ENCODE measurements at places on chromosomes 4 and X.

DNA sequence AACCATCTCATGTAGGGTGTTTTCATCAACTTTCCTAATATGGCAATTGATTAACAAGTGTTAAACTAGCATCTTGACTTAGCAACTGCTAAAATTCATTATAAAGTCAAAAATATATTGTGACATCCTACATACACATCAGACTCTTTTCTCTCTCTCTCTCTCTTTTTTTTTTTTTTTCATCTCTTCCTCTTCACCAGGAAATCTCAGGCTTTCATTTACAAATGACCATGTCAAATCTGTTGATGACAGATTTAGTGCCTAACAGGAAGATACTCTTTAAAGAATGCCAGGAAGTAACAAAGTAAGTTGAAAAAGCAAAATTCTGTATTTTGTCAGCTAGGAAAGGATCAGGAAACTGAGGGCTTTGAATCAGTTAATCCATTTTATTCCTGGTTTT, 365.5 kb downstream of the PCDH7 start:
- no peak for DNase-seq

DNA sequence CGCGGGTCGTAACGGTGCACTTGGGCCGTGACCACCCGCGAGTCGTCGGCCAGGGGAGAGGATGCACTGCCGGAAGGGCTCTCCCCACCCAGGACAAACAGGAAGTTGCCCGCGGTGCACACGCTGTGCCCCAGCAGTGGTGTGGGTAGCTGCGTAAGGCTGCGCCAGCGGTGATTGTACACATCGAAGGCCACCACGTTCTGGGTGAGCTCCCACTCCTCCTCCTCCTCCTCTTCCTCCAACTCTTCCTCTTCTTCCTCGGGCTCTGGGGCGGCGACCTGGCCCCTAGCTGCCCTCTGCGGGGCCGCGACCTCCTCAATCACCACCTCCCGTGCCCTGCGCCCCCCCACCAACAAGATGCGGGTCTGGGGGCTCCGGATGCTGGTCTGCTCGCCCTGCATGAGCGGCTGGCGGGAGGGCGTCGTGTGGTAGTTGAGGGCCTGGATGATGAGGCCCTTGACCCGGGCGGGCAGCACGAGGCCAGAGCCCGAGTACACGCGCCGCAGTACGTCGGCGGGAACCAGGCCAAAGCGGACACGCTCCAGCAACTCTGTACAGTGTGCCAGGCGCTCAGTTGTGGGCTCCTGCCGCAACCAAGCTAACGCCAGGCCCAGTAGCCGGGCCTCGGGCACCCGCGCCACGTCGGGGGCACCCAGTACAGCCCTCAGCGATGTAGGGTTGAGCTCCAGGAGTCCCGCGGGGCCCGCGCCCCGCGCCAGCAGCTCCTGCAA, 1.4 kb downstream of the KLHL34 start:
- no peak for DNase-seq

- DNase-seq = no peak
These were observed 1.2 kb downstream of the USP46 start for GRCh38 chr4:52657618-52658501.

GRCh38 chrX:13203271-13203670, 116.6 kb downstream of the ATXN3L start:
- no peak for DNase-seq

DNA sequence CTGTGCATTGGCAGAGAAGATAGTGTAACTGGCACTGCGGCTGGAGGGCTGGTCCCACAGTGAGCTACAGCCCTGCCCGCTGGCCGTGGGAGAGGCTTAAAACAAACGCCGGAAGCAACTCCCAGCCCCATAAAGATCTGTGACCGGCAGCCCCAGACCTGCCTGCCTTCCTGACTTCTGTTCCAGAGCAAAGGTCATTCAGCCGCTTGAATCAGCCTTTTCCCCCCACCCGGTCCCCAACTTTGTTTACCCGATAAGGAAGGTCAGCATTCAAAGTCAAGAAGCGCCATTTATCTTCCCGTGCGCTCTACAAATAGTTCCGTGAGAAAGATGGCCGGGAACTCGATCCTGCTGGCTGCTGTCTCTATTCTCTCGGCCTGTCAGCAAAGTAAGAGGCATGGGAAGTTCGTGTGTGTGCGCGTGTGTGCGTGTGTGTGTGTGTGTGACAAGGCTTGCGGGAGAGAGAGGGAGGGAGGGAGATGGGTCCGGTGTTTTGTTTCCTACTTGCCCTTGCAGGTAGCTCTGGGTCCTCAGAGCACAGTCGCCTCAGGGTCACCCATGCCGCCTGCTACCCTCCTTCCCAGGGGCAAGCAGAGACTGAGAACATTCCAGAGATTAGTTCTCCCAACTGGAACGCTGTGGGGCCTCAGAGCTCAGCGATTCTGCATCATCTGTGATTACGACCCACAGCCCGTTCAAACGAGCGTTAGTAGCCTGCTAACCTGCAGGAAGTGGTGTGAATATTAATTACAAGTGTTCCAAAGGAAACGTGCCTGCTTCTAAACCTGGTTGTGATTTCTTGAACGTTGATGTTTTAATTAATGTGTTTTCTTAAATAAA, at the start of gene MGST2:
MGST2 (plus strand) TSS at position 130 of the 840 bp plus-strand sequence; CDS start at position 331, 201 bp downstream.
- DNase-seq = no peak

DNA sequence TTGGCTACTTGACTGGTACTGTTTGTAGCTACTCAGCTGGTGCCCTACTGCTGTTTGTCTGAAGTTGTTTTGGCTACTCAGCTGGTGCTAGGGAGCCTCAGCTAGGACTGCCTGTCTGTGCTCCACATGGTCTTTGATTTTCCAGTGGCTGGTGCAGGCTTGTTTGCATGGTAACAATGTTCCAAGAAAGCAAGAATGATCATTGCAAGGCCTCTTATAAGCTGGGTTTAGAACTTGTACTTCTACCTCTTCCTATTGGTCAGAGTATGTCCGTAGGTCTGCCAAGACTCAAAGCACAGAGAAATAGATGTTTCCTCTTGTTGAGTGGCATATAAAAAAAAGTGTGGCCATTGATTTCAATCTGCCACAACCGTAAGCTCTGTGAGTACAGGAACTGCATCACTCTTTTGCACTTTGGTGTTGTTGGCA, 17.6 kb downstream of the NFKB1 start:
- DNase-seq = no peak

DNA sequence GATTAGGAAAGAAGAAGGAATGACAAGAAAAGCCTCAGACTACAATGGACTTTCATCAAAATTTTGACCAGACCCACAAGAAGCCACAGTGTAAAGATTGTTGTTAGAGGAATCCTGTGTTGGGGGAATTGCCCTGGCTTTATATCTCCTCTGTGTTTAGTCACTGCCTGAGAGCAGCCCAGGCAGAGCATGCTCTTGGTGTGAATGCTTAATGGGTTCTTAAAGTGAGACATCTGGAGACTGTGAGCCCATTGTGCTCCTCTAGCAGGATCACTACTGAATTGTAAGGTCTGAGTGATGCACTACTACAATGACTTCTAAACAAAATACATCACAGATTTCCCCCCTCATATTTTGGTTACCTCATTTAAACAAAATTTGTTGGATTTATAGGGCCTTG, 1860.5 kb upstream of the ADGRL3 start:
- DNase-seq = no peak

DNA sequence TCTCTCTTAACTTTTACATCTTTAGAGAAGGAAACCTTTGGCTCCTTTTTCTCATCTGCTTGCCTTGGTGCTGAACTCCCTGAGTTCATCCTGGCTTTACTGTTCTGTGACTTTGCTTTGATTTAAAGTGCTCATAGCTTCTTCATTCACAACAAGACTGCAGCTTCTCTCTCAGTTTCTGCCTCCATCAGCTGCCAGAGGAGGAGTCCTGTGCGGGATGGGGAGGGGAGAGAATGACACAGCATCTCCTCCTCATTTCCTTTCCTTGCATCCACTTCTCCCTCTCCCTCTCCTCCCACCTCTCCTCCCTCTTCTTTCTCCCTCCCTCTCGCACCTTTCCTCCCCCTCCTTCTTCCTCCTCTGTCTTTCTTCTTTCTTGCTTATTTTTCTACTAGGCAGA, 42.0 kb downstream of the CBLL2 start:
- no peak for DNase-seq

DNA sequence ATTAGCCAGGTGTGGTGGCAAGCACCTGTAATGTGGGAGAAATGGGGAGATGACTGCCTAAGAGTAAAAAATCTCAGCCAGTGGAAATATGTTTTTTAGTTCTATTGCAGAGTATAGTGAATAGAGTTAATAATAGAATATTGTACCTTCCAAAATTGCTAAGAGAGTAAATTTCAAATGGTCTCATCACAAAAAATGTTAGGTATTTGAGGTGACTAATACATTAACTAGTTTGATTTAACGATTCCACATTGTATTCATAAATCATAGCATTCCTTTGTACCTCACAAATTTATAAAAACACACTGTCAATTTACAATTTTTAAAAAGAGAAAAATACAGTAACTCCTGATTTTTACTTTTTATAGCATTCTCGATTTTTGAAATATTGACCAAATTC, 681.5 kb upstream of the EPHA5 start:
- DNase-seq = no peak

- DNase-seq = no peak
These were observed 26.1 kb downstream of the PALLD start for GRCh38 chr4:168522829-168523489.

DNA sequence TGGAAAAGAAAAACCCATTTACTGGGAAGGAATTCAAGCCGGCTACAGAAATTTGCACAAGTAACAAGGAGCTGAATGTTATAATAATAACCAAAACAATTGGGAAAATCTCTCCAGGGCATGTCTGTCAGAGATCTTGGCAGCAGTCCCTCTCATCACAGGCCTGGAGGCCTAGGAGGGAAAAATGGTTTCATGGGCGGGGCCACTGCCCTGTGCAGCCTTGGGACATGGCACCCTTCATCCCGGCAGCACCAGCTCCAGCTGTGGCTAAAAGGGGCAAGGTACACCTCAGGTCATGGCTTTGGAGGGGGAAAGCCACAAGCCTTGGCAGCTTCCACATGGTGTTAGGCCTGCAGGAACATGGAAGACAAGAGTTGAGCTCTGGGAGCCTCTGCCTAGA, 513.1 kb upstream of the CNKSR2 start:
- no peak for DNase-seq

DNA sequence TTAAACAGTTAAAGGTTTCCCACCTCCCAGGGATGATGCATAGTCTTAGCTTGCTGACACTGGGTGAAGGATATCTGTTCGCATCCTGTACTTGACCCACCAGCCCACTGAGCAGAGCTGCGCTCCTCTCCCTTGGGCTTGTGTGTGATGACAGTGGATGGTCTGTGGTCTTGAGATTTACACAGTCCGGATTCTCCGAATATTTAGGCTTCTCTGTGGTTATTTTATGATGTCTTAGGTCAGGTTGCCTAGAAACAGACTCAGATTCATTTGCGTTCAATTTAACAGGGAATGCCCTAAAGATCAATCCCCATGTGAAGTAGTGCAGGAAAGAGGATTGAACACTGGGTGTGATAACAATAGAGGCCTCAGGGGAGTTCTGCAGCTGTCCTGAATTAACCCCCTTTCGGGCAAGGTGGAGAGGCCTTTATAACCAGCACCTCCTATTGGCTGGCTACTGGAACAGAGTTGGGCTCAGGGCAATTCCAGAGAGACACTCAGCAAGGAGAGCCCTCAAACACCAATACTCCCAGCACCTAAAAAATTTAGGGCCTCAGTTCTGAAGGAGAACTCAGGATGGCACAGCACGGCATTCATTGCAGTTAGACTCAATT, 653.2 kb upstream of the GALNT7 start:
- DNase-seq = no peak

- peak; percentile 18 for DNase-seq
These were observed 772 bp upstream of the FBXW7 start for GRCh38 chr4:152536545-152537182.

DNA sequence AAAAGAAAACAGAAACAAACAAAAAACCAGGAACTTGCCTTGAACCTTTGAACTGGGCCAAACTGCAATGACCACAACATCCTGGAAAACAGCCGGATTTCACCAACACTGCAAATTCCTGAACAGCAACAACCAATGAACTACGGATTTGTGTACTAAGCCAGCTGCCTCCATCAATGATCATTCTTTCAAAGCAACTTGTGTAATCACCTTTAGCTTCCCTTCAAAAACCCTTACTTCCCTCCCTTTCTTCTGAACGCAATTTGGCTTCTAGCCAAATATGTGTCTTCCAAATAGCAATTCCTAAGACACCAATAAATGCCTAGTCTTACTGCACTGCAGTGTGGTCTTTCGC, 98.5 kb upstream of the FAM47C start:
- DNase-seq = no peak

Measured in stimulated activated CD4-positive, alpha-beta T cell treated with anti-CD3 and anti-CD28 coated beads, Interleukin-12 subunit alpha, Interleukin-12 subunit beta, amount 100 ng/mL, for 24 hours (primary cell).